ENCODE measurements at places on chromosomes 6 and 20.

DNA sequence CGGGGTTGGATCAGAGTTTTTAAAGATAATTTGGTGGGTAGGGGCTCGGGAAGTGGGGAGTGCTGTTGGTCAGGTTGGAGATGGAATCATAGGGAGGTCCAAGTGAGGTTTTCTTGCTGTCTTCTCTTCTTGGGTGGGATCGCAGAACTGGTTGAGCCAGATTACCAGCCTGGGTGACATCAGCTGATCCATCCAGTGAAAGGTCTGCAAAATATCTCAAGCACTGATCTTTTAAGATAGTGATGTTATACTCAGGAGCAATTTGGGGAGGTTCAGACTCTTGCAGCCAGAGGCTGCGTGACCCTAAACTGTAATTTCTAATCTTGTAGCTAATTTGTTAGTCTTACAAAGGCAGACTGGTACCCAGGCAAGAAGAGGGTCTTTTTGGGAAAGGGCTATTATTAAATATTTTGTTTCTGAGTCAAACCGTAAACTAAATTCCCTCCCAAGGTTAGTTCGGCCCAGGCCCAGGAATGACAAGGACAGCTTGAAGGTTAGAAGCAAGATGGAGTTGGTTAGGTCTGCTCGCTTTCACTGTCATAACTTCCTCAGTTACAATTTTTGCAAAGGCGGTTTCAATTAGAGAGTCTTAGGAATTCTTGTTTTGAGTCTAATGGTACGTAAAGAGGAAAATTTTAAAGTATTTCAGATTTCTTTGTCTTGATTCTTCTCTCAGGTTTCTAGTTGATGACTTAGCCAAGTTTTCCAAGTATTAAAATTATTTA is 53.1 kb downstream of the SCAF8 start:
- no peak for DNase-seq

DNA sequence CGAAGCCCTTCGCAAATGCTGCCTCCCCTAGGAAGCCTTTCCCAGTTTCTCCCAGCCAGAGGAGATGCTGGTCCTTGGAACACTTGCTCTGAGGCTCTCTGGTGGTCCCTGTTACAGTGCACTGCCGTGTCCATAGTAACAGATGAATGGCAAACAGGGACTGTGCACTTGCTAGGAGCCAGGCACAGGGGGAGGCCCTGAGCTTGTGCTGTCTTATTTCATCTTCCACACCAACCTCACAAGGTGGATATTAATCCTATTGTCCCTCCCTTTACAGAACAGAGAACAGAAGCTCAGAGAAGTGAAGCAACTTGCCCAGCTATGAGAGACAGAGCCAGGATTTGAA is 19.0 kb downstream of the SRC start:
- no peak for DNase-seq

DNA sequence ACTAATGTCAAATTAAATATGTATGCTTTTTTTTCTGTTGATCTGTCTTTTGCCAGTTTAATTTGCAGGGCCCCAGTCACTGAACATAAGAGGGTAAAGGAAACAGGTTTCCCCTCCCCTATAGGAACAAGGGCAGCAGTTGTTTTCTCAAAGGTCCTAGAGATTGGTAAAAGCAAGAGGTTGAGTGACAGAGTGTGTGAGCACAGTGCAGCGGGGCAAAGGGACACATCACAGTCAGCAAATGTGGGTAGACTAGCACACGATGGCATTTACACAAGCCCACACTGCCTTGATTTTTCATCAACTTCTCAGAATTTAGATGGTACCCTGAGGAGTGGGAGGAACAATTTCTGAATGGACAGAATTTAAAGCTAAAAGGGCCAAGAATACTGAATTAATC is 138.7 kb upstream of the MYLIP start:
- no peak for DNase-seq

GRCh38 chr6:109351231-109352130 is 30.8 kb downstream of the CD164 start:
- DNase-seq = no peak

- no peak for DNase-seq
These were observed 158.5 kb upstream of the ARID1B start for GRCh38 chr6:156618600-156619205.

GRCh38 chr6:138824482-138825144 is 28.7 kb downstream of the ECT2L start:
- no peak for DNase-seq

All from stimulated activated CD8-positive, alpha-beta memory T cell treated with anti-CD3 and anti-CD28 coated beads, Interleukin-4, amount 100 ng/mL, for 1 hour (primary cell).